Mesothelial cell of epicardium (in vitro differentiated cells): ENCODE measurements at places on chromosomes 16 and 17.

DNA sequence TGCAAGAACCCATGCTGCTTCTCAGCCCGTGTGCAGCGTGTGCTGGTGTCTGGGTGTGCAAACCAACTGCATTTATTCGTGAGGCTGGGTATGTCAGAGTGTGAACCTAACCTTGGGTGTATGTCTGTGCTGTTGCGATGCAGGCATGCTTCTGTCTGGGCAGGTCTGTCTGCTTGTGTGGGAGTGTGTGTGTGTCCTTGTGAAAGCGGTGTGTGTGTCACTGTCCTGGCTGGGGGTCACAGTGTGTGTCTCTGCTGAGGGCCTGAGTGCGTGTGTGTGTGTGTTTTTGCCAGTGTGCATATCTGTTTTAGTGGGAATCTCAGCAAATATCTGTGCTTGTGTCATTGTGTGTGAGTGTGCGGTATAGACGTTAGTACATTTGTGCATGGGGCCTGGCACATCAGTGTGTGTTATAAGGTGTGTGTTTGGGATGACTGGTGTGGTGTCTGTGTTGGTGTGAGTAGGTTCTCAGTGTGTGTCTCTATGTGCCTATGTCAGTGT is 121.8 kb downstream of the CYLD start:
- DNase-seq: no peak

DNA sequence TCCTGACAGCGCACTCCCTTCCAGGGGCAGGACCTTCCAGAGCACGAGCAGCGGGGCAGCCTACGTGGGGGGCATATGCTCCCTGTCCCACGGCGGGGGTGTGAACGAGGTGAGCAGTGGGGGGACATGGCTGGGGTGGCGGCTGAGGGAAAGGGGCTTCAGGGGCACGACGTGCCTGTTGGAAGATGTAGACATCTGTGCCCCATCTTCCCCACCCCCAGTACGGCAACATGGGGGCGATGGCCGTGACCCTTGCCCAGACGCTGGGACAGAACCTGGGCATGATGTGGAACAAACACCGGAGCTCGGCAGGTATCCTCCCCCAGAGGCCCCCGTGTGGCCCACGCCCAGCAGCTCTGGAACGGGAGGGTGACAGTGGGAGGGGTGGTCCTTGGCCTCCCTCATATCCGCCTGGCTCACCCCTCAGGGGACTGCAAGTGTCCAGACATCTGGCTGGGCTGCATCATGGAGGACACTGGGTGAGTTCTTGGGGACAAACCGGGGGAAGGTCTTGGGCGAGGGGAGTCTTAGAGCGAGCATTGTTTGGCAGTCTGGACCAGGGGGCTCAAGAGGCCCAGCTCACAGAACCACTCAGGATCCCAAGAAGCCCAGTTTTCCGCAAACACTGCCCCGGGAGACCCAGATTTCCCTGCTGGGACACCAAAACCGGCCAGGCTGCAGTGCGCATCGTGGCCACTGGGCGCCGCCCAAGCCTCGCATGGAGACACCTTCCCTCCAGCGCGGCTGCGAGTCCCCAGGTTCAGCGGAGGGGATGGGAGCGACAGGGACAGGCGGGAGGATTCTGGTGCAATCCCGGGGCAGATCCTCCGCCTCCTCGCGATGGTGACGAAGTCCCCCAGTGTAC is 15.7 kb downstream of the ADAM11 start:
- DNase-seq: peak; percentile 97

DNA sequence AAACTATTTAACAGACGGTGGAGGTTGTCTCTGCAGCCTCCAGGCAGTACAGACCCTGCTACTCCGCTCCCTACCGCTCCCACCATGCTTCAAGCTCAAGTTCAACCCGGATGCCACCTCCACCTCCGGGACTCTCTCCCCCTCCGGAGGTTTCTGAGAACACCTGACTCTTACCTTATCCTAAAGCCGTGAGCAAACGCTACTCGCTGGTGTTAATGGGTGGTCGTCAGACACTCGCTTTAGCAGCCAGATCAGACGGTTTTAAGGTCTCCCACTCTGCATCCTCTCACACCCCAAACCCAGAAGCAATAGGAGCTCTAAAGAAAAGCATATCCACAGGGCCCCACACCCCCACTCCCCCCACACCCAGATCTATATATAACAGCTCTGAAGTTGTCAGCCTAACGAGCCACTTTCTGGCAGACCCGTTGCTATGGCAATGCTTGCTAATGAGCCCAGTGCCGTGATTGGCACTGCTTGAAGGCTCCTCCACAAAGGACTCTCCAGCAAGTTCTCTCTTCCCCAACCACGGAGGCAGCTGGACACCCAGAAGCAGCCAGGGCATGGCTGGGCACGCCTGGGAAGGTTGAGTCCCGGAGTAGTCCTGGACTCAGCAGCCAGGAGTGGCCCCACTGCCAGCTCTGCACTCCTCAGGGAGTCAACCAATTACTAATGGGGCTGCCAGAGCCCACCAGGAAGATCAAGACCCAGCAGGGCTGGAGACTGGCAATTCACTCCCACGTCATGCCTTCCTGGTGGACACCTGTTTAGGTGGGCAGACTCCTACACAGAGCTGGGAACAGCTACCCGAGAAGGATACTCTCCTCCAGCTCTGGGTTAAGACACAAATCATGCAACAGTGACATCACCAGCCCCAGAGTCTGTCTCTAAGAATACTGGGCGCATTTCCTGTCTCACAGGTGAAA is 121.2 kb upstream of the RCVRN start:
- no peak for DNase-seq

DNA sequence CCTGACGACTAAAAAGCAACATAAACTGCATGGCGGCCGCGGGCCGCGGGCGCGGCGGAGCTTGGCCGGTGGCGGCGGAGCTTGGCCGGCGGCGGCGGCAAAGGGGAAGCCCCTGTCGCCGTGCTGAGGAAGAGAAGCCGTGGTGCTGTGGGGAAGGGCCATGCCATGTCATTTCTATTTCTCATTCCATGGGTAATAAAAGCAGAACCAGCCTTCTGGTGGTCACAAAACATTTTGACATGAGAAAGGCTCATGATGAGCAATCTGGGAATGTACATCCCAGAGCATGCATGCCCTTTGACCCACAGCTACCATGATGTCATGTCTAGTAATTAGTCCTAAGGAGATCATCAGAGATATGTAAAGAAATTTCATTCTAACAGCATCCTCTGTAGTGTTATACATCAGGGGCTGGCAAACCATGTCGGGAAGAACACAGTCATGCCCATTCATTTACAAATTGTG is 23.9 kb upstream of the HEATR6 start:
- DNase-seq: no peak

- DNase-seq: no peak
Measured at GRCh38 chr17:73900516-73900915, 256.3 kb upstream of the SDK2 start.

GRCh38 chr17:39144416-39144840 is 7.0 kb downstream of the PLXDC1 start:
- DNase-seq: peak; percentile 45

DNA sequence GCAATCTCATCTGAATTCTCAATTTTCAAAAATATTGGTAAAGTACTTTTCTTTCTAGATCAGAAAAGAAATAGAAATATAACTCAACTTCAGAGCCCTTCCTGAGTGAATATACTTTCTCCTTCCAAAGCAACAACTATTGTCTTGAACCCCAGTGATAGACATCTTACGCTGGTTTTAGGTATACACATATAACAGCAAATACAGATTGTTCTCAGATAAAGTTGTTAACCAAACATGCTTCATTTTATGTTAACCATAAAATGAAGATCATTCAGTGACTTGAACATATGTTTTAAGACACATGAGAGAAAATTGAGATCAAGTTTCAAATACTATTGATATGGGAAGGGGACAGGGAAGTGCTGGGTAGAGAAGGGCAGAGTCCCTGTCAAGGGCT is 53.7 kb upstream of the C17orf78 start:
- no peak for DNase-seq

GRCh38 chr16:69057400-69058378 is 47.8 kb upstream of the HAS3 start:
- DNase-seq: no peak

- no peak for DNase-seq
Measured at GRCh38 chr17:5784791-5785190, 200.5 kb upstream of the NLRP1 start.

DNA sequence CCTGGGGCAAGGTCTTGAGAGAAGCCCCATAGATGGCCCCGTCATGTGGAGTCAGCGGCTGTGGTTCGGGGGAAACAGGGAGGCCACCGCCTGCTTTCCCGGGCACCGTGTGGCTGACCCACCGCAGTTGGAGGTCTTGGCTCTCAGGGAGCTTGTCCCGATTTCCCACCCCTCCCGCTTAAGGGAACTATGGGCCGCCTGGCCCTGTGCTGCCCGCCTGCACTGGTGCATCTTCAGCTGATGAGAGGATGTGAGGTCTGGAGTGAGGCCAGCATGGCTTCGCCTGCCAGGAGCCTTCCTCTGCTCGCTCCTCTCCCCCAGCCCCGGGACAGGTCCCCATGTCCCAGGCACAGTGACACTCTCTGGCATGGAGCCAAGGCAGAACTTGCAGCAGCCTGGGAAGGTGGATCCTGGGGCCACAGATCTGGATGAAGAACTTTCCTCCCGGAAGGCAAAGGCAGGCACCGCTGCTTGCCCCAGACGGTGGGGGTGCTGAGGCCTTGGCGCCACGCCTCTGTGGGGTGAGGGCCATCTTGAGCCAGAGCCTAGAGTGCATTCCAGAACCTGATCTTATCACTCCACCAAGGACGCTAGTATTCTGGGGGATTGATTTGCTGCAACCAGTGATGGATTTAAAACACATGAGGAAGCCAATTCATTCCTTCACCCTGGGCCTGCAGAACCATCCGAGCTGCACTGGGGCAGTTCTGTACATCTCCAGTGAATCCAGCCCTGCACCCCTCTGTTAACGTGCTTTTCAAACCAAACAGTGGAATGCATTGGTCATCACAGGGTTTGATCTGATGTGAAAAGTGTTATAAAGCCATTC is 178.6 kb upstream of the TNRC6C start:
- DNase-seq: no peak

GRCh38 chr16:86951831-86952598 is 365.2 kb downstream of the C16orf95 start:
- DNase-seq: no peak

- no peak for DNase-seq
Measured at GRCh38 chr16:69109486-69110270, 4.2 kb downstream of the HAS3 start.

DNA sequence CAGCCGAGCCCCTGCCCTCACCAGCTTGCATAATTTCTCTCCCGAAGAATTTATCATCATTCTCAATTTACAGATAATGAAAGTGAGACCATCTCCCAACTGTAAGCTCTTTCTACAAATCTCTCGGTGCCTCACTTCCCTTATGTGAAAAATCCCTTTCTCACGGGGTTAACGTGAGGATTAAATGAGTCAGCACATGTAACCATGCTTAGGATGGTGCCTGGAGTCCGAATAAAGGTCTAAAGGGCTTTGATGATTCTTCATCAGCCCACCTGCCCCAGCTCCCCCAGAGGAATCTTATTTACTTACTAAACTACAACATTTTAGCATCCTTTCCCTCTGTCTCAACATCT is 24.8 kb upstream of the PIK3R6 start:
- no peak for DNase-seq

DNA sequence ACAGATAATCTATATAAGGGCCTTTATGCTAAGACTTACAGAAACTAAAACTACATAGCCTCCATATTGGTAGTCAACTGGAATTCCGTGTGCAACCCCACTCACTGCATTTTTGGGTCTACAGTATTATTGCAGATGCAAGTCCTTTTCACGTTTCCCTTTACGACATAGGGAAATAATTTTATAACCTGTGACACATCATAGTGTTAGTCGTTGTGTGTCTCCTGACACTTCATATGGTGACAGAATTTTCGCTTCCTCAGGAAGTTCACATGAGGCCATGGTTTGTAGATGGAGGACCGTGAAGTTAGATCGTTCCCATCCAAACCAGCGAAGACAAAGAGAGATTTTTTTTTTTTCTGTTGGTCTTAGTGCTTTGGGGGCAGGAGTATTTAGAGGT is 15.7 kb upstream of the MRC2 start:
- no peak for DNase-seq

GRCh38 chr17:41814195-41814594 is 1.4 kb downstream of the FKBP10 start:
- DNase-seq: no peak

DNA sequence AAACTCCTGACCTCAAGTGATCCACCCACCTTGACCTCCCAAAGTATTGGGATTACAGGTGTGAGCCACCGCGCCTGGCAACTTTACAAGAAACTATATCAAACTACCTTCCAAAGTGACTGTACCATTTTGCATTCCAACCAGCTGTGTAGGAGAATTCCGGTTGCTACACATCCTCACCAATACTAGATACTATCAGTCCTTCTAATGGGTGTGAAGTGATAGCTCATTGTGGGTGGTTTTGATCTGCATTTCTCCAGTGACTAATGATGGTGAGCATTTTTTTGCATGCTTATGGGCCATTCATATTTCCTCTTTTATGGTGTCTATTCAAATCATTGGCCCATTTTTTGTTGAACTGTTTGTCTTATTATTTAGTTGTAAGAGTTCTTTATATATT is 37.7 kb downstream of the SCNN1B start:
- no peak for DNase-seq

- no peak for DNase-seq
Measured at GRCh38 chr16:54077050-54077821, 209.4 kb downstream of the IRX3 start.

GRCh38 chr17:28907709-28908475 is 5.0 kb upstream of the DHRS13 start:
- DNase-seq: no peak

GRCh38 chr16:66562409-66562808 is 3.8 kb upstream of the CMTM1 start:
- DNase-seq: no peak

GRCh38 chr17:61007980-61008379 is 330.3 kb downstream of the BCAS3 start:
- DNase-seq: no peak

GRCh38 chr16:1320097-1320496 is 10.7 kb downstream of the UBE2I start:
- no peak for DNase-seq

GRCh38 chr16:81610144-81610842 is 165.7 kb downstream of the CMIP start:
- DNase-seq: no peak

GRCh38 chr17:62995377-62995885 is 29.4 kb downstream of the TANC2 start:
- no peak for DNase-seq

- DNase-seq: no peak
Measured at GRCh38 chr16:47037396-47037745, 63.9 kb upstream of the DNAJA2 start.

- DNase-seq: no peak
Measured at GRCh38 chr17:57477522-57478362, 221.4 kb downstream of the MSI2 start.

- no peak for DNase-seq
Measured at GRCh38 chr16:49828533-49829267, 27.2 kb downstream of the ZNF423 start.
